ENCODE measurements at places on chromosomes 13 and 19.

GRCh38 chr13:39326469-39327171 lies 276.4 kb downstream of the LHFPL6 start:
- DNase-seq: peak; percentile 34

GRCh38 chr13:39144391-39144790 lies 106.1 kb downstream of the NHLRC3 start:
- no peak for DNase-seq

DNA sequence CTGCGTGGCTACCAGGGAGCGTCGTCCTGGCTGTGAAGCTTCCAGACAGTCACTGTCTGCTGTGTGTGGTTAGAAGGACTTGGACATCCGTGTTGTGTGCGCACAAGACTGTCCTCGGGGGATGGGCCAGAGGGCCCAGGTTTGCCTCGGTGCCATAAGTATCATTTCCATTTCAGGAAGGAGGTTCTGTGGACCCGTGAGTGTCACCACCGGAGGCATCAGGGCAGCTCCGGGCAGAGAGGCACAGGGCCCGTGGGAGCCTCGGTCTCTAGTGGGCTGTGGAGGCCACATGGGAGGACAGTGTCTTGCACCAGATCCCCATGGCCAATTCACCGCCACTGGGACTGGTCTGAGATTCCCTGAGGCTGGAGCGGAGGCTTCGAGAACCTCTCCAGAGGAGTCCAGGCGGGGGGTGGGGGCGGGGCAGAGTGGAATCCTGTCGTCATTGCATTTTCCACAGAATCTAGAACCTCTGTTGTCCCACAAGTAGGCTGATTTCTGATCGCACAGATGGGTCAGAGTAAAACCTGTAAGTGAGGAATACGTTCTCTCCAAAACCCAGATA lies 6.0 kb downstream of the ZNF57 start:
- no peak for DNase-seq

DNA sequence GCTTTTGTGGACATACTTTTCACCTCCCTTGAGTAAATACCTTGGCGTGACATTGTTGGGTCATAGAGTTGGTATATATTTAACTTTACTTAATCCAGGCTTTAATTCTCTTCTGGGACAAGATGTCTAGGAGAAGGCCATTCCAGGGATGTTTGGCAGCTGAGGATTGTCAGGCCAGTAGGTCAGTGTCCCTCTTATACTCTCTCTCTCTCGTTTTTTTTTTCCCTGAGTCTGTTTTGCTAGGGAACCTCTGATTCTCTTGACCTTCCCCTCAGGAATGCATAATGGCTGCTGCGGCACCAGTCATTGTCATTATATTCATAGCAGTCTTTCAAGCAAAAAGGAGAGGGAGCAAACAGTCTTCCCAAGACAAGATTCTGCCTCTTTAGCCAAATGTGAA lies 48.8 kb downstream of the BICRA start:
- no peak for DNase-seq

DNA sequence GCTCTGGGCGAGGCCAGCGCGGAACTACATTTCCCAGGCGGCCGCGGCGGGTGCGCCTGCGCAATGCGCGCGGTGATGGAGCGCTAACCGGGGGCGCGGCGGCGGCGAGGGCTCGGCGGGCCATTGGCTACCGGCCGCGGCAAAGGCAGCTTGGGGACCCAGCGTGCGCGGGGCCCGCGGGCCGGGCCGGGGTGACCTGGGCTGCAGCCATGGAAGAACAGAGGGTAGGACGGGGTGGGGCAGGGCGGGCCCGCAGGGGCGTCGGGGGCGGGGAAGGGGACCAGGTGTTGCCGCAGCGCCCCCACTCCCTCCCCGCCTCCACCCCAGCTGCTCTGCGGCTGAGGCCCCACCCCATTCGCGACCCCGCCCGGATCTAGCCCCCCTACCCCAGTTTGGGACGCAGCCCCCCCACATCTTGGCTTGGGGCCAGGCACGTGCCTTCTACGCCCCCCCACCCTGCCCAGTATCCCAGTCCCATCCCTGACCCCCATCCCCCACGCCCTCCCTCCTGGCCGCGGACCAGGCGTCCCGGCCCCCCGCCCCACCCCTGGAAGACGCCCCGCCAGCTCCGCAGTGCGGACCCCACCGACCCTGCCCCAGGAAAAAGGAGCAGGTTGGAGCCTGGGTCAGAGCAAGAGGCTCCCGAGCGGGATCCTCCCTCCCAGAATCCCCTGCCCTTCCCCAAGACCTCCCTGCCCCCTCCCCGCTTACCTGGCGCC lies at the start of gene FSD1:
FSD1 (plus strand) TSS at position 61 of the 719 bp plus-strand sequence; CDS start at position 210, 149 bp downstream.
- peak; percentile 24 for DNase-seq

DNA sequence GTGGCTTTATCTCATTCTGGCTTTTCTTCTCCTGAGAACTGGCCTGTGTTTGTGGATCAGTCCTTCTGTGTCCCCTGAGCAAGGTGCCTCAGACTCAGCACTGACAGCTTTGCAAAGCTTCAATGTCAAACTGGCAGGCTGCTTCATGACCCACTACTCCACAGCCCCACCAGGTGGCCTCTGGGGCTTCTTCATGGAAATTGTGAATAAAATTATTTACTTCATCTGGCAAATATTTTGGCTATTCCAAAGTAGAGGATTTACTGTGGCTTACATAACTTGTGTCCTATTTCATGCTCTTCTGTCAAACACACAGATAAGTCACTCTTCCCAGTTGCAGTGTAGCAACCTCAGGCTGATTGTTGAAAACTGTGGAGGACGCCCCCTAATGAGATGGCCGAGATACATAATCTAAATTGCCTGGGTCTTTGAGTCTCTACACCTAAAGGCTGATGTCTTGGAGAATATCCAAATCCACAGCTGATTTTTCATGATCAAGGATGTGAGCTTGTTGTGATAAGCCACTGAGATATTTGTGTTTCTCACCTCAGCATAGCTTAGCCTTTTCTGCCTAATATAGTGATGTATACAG lies 721.9 kb upstream of the SLC10A2 start:
- no peak for DNase-seq

- no peak for DNase-seq
Measured at GRCh38 chr19:20969498-20969897, 46.4 kb downstream of the ZNF85 start.

DNA sequence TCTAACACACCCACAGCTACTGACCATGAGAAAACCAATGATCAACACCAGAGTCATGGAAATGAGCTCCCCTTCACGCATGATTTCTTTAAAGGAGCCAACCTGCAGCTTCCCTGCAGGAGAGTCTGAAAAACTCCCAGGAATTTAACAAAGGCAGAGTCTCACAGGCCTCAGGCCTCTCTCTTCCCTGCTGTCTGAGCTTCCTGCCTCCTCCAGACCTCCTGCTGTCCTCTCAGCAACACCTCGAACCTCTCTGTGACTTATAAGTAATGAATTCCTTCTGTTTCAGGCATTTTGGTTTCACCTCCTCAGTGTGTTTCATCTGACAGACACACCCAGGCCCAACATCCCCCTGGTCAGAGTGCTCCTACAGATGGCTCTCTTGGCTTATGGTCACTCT lies 1044.4 kb downstream of the UQCRFS1 start:
- DNase-seq: no peak

DNA sequence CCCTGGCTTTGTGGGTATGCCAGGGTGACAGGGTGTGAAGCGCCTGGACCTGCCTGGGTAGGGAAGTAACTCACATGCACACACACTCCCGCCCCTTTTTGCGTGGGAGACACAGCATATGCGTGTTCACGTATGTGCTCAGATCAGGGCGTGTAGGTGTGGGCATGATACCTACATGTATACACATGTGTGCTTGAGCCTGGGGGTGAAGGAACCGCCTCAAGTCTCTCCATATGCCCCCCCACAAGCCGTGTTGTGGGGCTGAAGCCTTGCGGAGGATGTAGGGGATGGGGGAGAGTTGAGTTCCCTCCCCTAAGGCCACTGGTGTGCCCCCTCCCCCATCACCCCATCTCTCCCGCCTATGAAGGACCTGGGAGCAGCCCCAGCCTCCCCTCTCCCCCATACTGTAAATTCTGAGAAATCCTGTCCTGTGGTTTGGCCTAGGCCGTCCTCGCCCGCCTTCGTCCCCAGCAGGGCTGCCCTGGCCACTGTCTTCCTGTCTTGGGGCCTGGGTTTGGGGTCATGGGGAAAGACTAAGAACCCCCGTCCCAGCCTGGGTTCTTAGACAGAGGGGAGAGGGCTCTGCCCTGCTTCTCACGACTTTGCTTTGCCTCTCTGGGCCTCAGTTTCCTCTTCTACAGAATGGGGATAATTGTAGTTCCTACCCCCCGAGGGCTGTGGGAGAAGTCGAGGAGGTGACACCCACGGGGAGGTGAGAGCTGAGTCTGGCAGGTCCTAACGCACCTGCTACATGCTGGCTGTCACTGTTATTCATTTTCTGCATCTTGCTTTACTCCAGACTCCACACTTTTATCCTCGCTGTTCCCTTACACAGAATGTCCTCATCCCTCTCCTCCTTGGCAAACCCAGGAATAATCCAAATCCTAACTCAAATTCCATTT lies 14.3 kb downstream of the ACTL9 start:
- no peak for DNase-seq

DNA sequence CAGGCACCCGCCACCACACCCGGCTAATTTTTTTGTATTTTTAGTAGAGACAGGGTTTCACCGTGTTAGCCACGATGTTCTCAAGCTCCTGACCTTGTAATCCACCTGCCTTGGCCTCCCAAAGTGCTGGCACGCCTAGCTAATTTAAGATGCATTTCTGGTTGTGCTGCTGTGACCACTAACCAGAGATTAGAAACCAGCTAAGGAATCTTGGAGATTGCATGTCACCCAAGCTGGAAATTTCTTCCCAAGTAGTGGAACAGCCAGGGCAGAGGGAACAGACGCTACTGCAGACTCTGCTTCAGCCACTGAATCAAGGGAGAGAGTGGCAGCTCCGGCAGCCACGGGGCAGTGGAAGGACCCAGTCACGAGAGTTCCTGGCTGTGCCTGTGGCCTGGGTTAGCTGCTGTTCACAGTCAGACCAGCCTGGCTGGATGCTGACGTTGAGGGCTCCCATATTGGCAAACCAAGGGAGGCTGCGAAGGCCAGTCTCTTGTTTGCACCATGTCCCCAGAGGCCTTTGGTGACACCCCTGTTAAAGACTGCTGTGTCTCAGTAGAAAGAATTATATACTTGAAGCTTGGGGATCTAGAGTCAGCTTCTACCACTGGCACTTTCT lies 7.9 kb downstream of the TPM4 start:
- DNase-seq: no peak

DNA sequence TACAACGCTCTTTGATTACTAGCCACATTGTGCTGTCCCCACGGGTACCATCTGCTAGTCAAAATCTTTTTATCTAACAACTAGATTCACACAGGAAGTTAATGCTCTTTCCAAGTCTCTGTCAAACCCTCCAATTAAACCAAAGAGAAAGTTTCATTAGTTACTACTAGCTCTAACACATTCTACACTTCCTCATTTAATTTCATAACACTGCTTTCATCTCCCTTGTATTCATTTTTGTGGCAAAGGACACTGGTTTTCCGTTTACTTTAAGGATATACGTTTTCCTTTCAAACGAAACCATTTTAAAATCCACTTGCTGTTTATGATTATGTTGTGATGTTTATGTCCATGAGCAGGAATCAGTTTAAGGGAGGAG lies 5.3 kb downstream of the DYRK1B start:
- no peak for DNase-seq

DNA sequence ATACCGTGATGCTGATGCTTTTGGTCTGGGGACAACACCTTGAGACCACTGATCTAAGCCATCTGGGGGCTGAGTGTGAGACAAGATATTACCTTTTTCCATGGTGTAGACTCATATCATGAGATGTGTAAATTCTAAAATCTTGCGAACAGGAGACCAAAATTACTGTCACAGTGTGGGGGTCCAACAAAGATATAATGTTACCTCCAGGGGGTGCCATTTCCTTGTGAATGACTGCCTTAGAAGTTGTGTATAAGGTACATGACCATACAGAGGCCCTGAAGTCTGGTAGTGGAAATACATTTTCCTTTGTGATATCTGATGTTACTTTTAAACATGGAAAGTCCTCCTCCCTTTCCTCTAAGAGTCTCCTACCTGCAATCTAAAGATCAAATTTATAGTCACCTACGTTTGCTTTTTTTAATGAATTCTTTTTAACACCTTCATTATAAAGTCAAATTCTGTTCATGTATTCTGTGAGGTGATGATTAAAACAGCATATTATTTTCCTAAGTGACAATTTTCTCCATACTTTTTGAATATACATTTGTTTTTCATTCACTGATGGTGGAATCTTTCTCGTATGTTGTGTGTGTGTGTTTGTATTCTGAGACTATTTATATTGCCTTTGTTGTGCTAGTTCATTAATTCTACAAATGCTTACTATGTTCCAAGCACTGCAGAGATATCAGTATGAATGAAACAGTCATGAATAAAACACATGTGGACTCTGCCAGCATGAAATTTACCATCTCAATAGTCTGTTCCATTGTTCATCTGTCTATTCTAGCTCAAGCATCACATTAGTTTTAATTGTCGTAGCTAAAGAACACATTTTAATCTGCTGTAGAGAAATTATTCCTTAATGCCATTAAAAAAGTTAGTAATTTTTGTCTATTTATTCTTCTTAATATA lies 113.7 kb downstream of the RFC3 start:
- peak; percentile 40 for DNase-seq

DNA sequence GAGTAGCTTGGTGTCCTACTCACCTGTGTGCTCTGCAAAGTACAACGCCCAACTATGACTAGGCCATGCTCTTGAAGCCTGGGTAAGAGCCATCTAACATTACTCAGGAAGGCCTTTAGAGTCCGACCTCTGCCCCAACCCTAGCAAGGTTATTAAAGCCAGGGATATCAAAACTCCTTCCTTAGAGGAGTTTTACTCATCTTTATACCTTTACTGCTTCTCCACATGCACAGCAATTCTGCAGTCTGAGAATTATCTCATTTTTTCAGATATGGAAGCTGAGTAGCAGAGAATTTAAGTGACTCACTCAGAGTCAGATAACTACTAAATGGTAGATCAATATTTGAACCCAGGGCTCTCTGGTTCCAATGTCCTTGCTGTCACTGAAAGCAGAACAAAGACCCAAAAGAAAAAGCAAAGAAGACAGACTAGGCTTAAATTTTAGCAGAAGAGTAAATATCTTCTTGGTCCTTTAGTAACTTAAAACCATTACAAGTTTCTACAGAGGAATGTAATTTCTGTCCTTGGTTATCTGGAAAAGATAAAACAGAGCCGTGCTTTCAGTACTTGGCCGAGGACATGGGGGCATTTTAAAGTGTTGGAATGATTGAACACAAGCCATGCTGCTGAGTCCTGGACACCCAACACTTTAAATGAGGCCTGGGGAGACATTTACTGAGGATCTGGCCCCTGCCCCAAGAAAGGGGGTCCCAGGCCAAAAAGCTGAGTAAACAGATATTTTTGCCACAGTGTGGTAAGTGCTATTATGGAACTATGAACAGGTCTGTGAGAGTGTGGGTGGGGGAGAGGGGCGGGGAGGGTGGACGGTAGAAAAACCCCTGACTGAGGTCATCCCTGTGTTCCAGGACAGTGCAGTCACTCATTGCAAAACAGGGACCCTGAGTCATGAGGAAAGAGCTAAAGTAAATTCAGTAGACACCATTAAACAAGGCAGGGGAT lies 18.4 kb upstream of the KPNA3 start:
- DNase-seq: peak; percentile 80

Measured in umbilical cord (tissue), 2 donors.